Right ventricle myocardium superior (tissue), 1 donor: ENCODE measurements at places on chromosomes 7 and 10. TPM values are rescaled to one million over a fixed set of nuclear protein-coding genes. Genes with fewer than 3 reads are reported as not detected.
A peak's percentile ranks its signal among the peaks of the same experiment; 100 is the strongest.

GRCh38 chr7:98400542-98401340 lies at the start of gene BAIAP2L1:
Gene BAIAP2L1, minus strand, starts transcription at chr7:98401090. Its CDS starts 238 bp downstream, at chr7:98400852.
- DNase-seq, result peak; percentile 83

The SPDYE8 gene
- not detected for total RNA-seq

GRCh38 chr10:79066411-79067240 lies 2.1 kb upstream of the ZMIZ1 start:
- DNase-seq, result peak; percentile 38

DNA sequence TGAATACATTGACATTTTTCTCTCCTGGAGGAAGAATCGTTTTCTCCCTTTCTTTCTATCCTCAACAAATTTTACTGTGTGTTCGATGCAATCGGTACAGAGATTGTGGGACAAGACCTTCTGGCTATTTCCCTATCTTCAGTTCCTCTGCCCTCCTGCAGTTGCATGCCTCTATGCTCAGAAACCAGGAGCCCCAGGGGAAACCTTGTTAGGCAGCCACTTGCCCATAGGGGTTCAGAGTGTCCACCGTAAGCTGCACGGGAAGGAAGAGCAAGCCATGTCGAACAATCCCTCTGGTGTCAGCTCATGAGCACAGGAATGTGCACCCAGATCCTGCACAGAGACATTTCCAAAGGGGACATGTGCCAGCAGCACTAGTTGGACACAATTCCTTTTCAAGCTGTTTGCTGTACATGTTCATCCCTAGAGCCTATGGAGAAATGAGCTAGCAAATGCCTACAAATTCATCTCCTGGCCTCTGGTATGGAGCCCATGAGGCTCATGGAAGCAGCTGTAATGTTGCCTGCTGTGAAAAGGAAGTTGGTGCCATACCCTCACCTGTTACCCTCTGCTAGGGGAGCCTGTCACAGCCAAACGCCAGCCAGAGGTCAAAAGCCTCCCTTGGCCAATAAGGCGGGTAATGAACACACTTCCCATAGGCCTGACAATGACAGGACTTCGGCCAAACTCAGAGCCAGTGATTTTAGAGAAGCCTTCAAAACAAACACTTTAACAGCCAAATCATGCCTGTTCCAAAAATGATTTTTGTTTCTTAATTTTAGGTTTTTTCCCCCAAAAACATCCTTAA lies 35.9 kb upstream of the ASAH2 start:
- DNase-seq, result no peak

GRCh38 chr7:42932811-42933591 lies 825 bp downstream of the MRPL32 start:
- DNase-seq, result no peak

DNA sequence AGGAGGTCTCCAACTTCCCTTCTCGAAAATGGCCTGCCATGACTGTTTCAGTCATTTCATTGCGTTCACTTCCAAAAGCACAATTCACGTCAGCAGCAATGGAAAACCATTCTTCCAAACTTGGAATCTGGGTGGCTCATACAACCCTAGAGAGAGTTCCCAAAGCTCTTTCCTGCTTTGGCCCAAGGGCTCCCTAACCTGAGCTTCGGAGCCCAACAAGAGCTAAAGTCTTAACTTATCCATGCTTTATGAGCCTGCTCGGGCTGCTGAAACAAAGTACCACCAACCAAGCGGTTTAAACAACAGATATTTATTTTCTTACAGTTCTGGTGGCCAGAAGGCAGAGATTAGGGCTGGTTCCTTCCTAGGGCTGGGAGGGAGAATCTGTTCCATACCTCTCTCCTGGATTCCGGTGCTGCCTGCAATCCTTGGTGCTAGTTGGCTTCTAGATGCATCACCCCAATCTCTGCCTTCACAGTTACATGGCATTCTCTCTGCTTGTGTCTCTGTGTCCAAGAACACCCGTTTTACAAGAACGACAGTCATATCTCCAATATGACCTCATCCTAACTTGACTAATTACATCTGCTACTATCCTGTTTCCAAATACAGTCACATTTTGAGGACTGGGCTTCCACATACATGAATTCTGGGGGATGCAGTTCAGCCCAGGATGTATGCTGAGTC lies 33.5 kb downstream of the CAMK2B start:
- DNase-seq, result no peak

DNA sequence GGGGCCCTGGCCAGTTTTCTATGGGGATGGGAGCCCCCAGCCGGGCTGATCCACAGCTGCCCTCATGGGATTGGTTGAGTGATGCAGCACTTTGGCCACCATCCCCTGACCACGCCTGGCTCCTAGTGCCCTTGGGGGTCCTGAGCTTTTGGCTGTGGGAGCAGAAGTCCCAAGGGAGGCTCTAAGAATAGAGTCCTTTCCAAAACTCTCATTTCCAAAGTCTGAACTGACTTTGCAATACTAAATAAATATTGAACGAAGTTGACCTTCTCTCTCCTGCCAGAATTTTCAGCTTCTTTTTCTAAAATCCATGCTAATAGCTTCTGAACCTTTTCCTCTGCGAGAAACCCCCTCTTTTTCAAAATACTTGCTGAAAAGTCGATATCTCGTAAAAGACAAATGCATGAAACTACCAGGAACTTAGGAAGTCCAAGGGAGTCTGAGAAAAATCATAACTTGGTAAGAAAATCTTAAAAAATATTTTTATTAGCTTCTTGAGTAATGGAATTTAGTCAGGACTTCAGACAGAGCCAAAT lies 62.7 kb upstream of the IGFBP3 start:
- no peak for DNase-seq

DNA sequence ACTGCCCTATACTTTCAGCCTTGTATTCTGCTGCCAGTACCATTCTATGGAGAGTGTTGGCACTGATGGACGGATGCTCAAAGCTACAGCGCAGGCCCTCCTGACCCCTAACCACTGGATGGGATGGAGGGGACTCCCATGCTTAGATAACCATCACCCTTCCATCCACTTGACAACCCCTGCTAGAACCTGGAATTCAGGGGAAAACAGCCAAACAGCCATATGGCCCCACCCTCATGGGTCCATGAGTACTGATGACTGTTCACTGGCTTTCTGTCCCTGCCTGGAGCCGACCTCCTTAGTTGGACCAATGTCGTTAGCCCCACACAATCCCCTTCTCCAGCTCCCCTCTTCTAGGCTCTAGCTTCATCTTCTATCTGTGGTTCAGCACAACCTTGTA lies 16.2 kb downstream of the DUSP5 start:
- no peak for DNase-seq

The LRRD1 gene
- total RNA-seq, result not detected

DNA sequence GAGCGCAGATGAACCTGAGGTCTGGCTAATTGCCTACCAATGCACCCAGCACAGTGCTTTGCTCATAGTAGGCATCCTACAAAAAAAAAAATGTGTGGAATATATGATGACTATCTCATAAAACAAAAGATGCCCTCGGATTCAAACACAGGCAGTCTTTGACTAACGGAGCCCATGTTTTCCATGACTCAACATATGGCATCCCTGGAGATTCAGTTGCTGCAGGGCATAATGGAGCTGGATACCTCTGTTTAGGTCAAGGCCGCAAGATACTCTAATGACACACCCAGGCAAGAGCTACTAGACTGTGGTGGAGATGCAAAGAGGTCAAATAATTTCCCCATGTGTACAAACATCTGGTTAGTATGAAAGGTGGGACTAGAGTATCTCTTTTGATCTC lies 16.3 kb downstream of the CUBN start:
- no peak for DNase-seq

GRCh38 chr7:100367676-100368613 lies 5.3 kb upstream of the PILRA start:
- no peak for DNase-seq

The CCL24 gene
- total RNA-seq, result not detected

DNA sequence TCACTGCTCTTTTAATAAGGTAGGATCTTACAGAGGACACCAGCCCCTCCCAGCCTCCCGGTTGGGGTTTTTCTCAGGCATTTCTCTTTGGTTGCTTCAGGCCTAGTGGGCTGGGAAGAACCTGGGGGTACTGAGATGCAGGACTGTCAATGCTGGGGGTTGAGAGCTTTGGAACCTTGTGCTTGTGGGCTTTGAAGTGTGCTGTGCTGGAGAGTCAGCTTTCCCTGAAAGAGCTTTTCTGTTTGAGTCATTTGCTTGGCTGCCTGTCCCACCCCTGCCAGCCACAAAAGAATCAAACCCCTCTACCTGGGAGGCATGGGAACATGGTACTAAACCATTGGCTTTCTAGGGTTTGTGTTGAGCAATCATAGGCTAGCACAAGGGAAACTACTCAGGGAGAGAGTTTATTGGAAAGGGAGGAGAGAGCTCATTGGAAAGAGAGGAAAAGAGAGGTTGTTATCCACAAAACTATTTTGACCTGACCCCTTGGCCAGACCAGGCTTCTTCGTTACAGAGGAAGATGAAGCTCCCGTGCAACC lies 1.4 kb downstream of the SCD start:
- DNase-seq, result no peak

The SUV39H2 gene
- 4.1 TPM for total RNA-seq

The ANXA7 gene
- 99.4 TPM for total RNA-seq

- DNase-seq, result no peak
Measured at GRCh38 chr7:13117103-13117502, 429.7 kb downstream of the ARL4A start.

DNA sequence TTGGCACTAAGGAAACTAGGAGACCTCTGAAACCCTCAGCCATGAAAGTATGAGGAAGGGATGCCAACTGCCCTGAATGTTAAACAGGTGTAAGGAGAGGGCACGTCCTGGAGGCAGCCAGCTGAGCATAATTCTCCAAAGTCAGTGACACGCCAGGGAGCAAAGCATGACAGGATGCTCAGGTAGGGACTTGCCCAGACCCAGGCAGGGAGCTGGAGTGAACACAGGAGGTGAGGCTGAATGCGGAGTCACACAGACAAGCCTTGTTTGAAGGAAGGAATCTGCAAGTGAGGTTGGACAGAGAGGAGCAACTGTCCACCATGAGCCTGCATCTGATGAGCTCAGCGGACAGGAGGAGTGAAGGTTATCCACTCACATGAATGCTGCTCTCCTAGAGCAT lies 41.5 kb downstream of the KLRG2 start:
- DNase-seq, result no peak
